ENCODE measurements at places on chromosomes 2 and 18.

- DNase-seq, result no peak
Observed at GRCh38 chr18:58990720-58991119, 126.0 kb downstream of the ZNF532 start.

DNA sequence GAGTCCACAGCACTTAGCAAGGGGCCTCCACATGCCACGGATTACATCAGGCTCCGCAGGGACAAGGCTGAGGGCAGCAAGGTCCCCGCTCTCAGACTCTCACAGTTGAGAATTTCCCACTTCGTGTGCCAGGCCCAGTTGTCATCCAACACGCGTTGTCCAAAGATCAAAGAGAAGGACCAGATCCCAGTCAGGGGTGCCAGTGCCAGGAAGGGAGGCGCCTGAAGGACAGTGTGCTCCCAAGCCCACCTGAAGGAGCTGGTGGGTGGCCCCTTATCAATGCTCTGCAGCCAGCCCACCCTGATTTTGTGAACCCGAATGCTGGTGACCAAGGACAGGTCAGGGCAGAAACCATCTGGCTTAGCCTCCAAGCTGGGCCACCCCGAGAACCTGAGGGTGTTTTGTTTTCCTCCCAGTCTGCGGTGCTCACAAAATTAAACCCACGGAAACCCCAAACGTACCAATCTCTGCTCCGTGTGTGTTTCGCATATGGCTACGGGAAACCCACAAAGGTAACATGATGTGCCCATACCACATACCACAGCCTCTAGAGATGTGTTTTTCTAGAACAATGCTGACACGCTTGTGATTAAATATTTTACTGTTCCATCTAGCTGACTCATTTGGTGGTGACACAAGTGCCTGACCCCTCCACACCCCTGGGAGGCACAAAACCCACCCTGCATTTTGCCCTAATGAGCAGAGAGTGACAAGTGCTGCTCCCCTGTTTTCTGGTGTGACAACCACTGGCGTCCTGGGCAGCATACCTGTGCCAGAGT is 24.5 kb downstream of the CRACDL start:
- no peak for DNase-seq

- no peak for DNase-seq
Observed at GRCh38 chr18:3594760-3595368, 144.9 kb downstream of the TGIF1 start.

DNA sequence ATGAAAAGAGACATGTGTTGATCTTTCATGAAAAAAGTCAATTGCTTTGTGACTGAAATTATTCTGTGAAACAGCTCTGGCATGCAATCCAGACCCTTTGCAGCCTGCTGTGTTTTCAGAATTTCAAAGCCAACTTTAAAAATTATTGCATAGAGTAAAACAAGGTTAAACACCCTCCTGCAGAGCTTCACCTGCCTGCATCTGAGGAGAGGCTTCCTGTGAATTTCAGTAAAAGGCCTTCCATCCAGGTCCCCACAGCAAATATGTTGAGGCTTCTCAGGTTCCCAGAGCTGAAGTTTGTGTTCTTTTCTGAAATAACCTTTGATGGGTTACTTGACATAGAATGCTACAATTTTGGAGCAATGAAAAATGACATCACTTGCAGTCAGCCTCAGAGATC is 4.1 kb downstream of the XIRP2 start:
- DNase-seq, result no peak

DNA sequence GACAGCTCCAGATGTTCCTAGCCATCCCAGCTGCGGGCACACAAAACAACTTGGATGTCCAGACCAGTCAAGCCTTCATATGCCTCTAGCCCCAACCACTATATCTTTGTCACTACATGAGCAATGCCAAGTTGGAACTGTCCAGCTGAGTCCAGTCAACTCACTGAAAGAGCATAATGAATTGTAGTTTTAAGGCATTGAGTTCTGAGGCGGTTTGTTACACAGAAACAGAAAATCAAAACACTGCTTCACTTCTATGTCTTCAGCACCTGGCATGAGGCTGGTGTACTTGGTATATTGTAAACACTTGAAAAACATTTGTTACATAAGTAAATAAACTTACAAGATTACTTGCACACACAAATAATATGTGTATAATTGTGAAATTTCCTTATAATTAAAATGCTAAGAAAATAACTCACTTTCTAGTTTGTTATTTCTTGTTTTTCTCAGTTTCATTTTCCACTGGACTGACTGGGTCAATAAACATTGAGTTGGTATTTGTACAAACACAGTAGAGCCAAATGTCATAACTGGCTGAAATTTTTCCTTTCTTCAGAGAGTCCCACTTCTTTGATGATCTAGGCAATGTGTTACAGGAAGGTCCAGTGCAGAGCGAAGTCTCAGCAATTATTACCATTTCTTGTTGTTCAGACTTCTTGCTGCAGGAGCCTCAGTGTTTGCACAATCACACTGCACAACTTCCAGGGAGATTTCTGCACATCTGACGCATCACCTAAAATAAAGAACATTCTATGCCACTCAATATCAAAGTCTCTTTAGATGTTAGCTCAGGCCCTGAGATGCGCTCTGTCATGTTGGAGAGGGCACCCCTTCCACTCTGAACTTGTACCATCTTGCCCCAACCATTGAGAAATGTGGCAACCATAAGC is 38.2 kb upstream of the DPP4 start:
- no peak for DNase-seq

DNA sequence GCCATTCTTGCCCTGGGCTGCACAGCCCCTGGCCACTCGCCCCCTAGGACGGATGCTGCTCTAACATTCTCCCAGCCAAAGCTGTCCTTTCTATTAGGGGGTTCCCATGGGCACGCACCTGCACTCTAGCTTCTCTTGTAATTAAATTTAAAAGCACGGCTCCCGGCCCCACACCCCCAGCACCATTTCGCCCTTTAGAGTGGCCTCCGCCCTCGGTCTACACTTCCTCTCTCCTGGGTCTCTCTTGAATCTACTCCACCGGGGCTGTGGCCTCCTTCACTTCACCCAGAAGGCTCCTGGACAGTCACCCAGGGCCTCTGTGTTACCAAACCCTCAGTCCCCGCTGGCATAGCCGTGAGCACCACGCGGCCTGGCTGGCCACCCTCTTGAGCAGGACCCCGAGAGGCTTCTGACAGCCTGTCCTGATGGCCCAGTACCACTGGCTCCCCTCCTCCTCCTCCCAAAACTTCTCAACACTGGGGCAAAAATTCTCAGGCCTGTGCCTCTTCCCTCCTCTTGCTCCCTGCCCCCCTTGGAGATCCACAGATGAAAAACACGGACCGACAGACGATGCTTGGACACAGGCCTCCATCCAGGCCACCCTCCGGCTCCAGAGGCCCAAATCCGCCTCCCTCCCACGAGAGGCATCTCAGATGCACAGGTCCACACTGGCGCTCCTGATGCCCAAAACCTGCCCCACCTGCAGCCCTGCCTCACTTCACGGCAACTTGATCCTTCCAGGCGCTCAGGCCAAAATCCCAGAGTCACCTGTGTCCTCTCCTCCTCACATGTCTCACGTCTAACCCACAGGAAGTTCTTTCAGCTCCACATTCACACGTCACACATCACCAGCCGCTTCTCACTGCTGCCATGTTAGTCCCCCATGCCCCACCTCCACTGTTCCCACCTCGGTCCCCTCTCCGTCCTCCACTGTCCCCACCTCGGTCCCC is 6.9 kb upstream of the RAB17 start:
- DNase-seq, result no peak

DNA sequence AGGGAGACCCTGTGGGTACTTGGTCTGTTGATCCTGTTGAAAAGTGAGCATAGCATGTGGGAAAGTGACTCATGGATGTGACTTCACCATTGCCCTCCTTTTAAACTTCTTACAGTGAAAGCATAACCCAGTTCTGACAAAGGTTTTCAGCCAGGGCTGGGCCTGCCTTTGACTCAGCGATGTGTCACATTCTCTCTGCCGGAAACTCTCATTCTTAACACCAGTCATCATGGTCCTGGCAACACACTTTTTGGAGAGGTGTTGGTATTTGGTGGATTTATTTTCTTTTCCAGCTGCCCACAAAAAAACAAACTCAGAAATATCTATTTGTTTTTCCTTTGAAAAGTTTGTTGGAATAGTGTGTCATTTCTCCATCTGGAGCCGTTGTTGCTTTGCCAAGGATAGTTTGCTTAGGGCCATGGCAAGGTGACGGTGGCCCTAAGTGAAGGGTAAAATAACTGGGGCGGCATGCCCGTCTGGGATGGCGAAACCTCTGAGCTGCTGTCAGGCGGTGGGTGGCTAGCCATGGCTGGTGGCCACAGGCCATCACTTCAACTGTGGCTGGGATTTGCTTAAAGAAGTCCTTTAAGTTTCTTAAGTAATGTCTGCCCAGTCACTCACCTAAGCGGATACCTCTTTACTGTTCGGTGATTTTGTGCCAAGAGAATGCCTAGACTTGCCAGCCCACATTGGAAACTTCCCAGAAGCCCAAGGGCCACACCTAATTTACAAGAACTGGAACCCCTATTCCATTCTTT is 123.3 kb downstream of the LTBP1 start:
- DNase-seq, result peak; percentile 14

GRCh38 chr2:133506996-133507395 is 61.3 kb downstream of the NCKAP5 start:
- DNase-seq, result no peak

DNA sequence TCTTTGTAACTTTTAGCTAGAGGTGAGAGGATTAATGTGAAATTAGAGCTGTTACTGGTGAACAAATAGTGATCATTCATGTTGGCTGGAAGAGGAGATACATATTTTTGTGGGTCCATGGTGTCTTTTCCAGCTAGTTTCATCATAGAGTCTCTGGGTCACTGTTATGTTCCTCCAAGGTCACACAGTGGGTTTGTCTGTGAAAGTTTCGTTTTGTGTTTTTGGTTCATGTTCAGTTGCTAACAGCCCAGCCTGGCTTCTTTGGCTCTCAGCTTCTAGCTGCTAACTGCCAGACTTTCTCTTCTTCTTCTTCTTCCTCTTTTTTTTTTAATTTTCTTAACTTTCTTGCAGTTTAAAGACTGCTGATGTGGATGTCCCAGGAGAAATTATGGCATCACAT is 480.0 kb upstream of the SYT4 start:
- no peak for DNase-seq

- DNase-seq, result no peak
Observed at GRCh38 chr2:149001496-149001895, 37.0 kb upstream of the LYPD6B start.

- DNase-seq, result no peak
Observed at GRCh38 chr2:204437815-204438756, 107.2 kb upstream of the PARD3B start.

GRCh38 chr2:119746836-119747686 is 12.7 kb upstream of the PTPN4 start:
- DNase-seq, result no peak

DNA sequence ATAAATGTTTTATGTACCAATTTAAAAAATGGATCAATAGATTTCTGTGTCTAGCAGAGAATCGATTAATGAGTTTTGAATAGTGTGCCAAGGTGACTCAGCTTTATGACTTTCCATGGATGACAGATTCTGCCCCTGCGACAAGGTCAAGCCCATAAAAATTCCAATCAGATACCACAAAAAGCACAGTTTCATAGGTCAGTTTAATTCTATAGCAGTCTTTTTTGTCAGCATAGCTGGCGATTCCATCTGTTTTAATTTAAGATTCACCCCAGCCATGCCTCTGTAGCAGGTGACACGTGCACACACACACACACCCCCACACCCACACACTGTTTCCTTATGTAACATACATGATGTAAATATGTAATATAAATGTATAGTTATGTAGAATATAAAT is 28.9 kb downstream of the RAB31 start:
- no peak for DNase-seq

- DNase-seq, result no peak
Observed at GRCh38 chr2:67268797-67269196, 128.3 kb upstream of the ETAA1 start.

GRCh38 chr18:76923485-76924085 is 101.2 kb downstream of the ZNF236 start:
- DNase-seq, result no peak

DNA sequence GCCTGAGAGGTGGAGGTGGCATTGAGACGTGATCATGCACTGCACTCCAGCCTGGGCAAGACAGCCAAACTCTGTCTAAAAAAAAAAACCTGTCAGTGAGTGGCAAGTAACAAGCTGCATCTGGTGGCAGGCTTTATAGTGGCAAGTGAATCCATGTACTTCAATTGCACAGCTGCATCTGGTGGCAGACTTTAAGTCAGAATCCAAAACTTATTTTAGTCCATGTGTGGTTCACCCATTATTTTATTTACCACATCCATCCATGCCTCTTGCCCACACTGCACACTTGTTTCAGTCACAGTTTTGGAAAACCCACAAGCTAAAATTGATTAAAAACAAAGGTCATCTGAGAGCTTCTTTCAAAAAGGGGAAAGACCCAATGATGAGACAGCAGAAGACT is 1636.4 kb upstream of the NXPH2 start:
- no peak for DNase-seq

DNA sequence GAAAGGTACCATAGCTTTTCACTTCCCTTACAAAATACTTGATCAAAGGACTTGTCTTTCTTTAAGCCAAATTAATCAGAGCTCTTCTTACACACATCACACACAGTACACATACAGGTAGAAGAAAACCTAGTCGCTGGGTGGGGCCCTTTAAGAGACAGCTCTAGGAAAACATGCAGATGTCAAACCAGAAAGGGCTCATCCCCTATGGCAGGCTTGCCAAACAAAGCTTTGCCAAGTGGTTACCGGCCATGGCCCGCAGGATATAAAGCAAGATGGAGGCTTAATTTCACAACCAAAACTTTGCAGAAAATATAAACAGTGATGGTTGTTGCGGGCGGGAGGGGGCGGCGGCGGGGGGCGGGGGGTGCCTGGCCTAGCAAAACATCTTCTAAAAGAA is 2156.0 kb upstream of the PIK3C3 start:
- DNase-seq, result no peak

GRCh38 chr2:188725746-188726360 is 248.3 kb upstream of the COL3A1 start:
- DNase-seq, result no peak

GRCh38 chr2:178246696-178247095 is 52.4 kb downstream of the OSBPL6 start:
- DNase-seq, result no peak

DNA sequence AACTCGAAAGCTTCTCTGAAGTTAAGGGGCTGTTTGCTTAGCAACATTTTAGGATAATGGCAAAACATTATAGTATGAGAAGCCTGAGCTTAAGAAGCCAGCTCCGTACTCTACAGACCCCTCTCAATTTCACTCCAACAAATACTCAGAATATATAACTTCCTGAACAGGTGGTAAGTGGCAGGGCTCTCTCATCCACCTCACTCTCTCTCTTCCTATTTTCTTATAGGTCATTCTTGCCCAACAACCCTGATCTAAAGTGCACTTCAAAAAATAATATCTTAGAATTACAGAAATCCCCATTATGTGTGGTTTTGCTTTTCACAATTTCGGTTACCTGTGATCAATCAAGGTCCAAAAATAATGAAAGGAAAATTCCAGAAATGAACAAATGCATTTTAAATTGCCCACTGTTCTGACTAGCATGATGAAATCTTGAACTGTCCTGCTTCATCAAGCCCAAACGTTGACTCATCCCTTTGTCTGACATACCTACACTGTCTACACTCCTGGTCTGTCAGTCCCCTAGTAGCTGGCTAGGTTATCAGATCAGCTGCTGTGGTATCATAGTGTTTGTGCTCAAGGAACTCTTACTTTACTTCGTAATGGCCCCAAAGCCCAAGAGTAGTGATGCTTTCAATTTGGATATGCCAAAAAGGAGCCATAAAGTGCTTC is 122.8 kb upstream of the COL5A2 start:
- no peak for DNase-seq

GRCh38 chr2:100376836-100377235 is 40.6 kb downstream of the CHST10 start:
- DNase-seq, result no peak

Data from frontal cortex (tissue), 4 donors.